ENCODE measurements at places on chromosomes 3 and 15.

GRCh38 chr3:112776000-112776399 is 70.7 kb downstream of the CD200R1L start:
- DNase-seq, result peak; percentile 19

DNA sequence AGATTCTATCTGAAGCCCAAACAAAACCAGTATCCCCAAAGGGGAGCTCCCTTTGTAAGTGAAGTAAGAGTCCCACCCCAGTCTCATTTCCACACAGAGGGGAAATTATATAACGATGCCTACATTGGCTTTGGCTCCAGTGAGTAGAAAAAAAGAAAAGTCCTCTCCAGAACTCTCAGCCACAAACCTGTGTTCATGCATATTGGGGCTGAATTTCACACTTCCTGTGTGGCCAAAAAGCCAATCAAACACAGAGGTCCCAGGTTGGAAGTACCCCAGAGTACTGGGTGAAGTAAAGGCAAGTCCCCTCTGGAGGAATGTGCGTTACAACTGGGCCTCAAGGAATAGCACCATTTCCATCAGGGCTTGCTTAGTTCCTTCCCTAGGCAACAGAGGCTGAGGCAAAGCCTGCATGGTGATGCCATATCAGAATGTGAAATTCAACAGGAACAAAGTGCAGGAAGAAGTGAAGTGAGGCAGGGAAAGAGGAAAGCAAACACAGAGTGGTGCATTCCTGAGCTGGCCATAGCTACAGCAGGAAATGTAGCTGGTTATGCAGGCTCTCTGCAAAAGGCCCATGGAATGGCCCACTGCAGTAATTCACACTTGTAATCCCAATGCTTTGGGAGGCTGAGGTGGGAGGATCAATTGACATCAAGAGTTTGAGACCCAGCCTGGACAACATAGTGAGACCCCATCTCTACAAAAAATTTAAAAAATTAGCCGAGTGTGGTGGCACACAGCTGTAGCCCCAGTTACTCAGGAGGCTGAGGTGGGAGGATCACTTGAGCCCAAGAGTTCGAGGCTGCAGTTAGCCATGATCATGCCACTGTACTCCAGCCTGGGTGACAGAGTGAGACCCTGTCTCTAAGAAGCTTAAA is 16.6 kb upstream of the CX3CR1 start:
- DNase-seq, result no peak

- DNase-seq, result no peak
These were observed 8.9 kb downstream of the PARP14 start for GRCh38 chr3:122689587-122689986.

- no peak for DNase-seq
These were observed 17.2 kb downstream of the NXPE3 start for GRCh38 chr3:101796077-101796680.

- DNase-seq, result no peak
These were observed 212.7 kb upstream of the NR2E3 start for GRCh38 chr15:71597637-71598036.

- no peak for DNase-seq
These were observed 461.3 kb upstream of the NAALADL2 start for GRCh38 chr3:174397848-174398247.

DNA sequence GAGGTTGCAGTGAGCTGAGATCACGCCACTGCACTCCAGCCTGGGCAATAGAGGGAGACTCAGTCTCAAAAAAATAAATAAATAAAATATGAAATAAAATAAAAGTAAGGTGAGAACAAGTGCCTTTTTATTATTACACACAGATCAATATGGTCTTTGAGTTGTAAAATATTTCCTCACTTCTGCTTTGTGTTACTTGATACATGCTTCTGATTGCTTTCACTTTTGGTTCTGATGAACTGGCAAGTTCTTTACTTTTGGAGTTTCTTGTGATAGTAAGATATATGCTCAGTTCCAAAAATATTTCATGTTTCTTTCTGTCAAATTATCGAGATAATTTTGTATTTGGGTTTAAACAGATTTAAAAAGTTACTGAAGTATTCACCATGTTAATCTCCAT is 16.6 kb upstream of the GYG1 start:
- DNase-seq, result no peak

- no peak for DNase-seq
These were observed 18.9 kb upstream of the CSPG4 start for GRCh38 chr15:75731248-75732151.

DNA sequence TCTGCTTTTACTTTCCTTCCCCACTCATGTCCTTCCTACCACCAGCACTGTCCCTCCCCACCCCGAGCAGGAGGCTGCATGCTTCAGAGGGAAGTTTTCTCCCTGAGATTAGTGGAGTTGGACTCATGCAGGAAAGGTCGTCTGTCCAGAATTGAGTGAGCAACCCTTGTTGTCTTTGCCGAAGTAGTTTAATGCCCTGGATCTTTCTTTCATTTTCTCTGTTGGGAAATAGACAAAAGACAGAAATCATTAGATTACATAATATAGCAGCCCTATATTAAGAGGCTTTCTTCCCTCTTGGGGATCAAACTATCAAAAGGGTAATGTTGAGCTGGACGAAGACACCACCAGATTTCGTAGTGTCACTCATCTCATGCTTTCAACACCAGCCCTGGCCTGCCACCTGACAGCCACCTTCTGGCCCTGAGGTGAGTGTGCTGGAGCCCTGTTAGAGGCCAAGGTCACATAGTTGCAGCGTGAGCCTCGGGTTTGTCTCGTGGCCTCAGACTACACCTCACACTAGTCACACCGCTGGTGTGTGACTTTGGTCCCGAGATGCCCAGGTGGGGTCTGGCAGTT is 231.0 kb downstream of the ITPR1 start:
- DNase-seq, result no peak

- no peak for DNase-seq
These were observed 11.6 kb downstream of the NEK11 start for GRCh38 chr3:131038326-131038725.

GRCh38 chr3:119562307-119562961 is 3.0 kb upstream of the CD80 start:
- DNase-seq, result peak; percentile 80

- no peak for DNase-seq
These were observed 12.0 kb downstream of the CELSR3 start for GRCh38 chr3:48650723-48651122.

DNA sequence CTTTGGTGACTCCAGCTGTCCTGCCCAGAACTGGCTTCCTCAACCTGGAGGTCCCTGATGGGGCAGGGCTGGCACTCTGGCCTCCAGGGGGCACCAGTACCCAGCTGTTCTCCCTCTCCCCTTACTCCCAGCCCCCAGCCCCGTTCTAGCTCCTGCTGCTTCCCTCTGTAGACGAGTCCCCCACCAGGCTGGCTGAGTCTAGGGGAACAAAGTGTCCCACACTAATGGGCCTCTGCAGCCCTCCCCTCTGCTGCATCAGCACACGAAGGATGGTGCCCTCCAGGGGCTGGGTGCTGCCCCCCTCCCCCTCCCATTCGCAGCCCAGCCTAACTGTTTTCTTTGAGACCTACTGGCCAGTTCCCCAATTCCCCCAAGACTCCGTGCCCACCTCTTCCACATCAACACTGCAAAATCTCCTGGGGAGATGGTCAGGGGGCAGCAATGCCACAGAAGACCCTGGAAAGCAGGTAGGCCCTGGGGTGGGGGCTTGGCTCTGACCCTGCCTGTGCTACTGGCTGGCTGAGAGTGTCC is 4.2 kb downstream of the RHCG start:
- no peak for DNase-seq

GRCh38 chr15:100308213-100308600 is 33.6 kb downstream of the ADAMTS17 start:
- DNase-seq, result no peak

DNA sequence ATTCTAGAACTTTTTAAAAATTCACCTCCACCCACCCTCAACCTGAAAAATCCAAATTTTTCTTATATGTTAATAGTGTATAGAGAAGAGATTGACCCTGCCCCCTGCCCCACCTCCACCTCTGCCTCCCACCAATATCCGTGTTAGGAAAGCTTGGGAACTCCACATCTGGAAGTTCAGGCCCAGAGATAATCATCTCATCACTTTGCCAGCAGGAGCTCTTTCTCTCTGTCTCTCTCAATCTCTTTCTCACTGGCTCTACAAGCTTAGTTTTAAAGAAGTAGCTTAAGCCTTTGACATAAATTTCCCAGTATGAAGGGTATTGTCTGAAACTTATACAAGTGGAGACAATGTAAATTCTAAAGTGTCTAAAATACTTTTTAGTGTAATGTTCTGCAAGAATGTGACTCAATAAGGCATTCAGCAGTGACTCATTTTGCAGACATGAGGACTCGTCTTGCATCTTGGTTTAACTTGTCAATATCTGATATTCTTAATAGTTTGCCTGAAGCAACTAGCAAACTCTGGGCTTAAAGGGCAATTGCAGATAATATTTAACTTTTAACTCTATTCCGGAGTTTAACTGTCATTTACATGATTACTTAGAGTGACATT is 299.8 kb upstream of the EPHA3 start:
- no peak for DNase-seq

- no peak for DNase-seq
These were observed 178.6 kb downstream of the CPNE4 start for GRCh38 chr3:131856171-131856570.

DNA sequence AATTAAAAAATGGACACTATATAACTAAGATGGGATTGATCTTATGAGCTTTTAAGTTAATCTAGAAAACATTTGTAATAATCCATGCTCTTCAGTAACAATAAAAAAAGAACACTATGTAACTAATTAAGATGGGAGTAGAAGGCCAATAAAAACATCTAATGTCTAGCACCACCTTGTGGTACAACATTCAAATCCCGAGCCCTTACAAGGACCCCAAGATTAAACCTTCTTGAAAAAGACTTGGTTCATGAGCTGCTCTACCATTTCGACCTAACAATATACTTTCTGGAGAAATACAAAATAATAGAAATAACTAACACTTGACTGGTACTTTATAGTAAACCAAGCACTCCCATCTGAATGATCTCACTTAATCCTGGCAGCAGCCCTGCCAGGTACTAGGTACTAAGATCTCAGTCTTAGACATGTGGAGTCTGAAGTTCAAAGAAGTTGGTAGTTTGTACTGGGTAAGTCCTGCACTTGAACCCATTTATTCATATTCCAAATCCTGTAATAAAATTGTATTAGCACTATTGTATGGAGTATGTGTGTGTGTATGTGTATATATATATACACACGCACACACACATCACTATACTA is 21.8 kb downstream of the METTL6 start:
- peak; percentile 58 for DNase-seq

DNA sequence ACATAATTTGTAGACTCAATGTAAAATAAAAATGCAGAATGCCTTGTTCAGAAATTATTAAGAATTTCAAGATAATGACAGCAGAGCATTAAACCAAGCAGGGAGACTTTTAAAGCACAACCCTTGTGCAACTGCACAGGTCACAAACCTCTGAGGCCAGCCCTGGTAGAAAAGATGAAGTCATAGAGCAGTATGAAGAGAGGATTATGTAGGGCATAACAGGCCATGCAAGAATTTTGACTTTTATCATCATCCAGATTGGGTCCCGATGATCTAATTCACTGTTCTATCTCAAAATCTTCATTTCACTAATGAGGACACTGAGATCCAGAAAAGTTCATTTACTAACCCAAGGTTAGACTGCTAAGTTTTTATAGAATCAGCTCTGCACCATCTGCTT is 388.5 kb downstream of the NAALADL2 start:
- DNase-seq, result no peak

DNA sequence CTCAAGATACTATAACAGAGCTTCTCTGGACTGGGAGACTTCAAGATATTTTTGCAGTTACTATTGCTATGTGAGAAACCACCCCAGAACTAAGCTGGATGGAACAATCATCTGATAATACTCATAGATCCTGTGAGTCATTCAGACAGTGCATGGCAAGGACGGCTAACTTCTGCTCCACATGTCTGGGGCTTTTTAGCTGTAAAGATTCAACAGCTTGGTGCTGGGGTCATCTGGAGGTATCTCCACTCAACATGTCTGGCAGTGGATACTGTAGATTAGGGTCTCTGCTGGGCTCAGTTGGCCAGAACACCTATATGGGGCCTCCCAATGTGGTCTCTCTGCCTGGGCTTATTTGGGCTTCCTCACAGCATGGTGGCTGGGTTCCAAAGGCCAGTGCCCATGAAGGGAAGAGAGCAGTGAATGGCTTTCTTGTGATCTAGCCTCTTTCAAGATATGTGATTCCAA is 117.3 kb upstream of the SLC7A14 start:
- no peak for DNase-seq

DNA sequence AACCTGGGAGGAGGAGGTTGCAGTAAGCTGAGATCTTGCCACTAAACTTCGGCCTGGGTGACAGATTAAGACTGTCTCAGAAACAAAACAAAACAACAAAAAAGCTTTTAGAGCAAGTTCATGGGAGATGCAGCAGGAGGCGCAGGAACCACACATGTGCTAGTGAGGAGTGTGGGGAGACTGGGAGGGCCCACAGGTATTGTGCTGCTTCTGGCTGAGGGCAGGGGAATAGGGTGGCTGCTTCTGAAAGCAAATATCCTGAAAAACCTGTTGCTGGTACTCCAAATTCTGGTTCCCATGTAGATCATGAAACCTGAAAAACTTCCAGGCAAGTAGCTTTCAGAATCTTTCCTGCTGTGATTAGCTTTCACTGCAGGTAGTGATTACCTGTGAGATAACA is 22.1 kb downstream of the TYRO3 start:
- DNase-seq, result no peak

DNA sequence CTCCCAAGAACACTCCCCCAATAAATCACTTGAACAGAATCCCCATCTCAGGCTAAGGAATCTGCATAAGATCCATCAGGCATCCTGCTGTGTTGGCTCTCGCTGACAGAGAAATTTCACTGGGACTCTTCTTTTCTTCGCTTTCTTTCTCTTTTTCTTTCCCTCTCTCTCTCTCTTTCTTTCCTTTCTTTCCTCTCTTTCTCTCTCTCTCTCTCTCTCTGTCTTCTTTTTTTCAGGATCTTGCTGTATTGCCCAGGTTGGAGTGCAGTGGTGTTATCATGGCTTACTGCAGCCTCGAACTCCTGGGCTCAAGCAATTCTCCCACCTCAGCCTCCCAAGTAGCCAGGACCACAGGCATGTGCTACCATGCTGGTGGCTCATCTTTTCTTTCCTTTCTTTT is 4.5 kb upstream of the SLC28A1 start:
- DNase-seq, result no peak

DNA sequence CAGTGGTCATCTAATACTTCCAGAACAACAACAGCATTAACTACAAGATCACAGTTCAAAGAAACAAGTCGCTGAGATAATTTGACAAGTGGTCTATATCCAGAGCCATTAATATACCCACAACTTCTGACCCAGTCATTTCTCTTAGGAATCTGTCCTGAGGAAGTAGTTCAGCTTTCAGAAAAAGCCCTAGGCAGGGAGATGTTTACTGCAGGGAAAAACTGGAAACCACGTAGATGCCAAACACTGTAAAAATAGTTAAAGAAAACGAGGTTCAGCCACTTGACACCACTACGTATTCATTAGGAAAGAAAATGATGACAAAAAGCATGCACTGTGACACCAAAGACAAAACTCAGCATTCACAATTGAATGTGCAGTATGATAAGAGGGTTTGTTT is 22.3 kb upstream of the CDCP1 start:
- no peak for DNase-seq

GRCh38 chr15:74821091-74821789 is 5.2 kb upstream of the CPLX3 start:
- DNase-seq, result no peak

Data from CD4-positive, alpha-beta T cell treated with Interleukin-4 for 4 hours (primary cell).